Umbilical cord (tissue), 2 donors: ENCODE measurements at places on chromosomes 16 and 17. TPM values are rescaled to one million over a fixed set of nuclear protein-coding genes. Genes with fewer than 3 reads are reported as not detected.

The KRT32 gene
- 1.2 TPM for total RNA-seq

The ABCC12 gene
- not detected for total RNA-seq

The KRTAP9-4 gene
- 1.2 TPM for total RNA-seq

The KRTAP2-3 gene
- total RNA-seq: 20.5 TPM

The NPB gene
- total RNA-seq: 1.4 TPM

The HAP1 gene
- 0.24 TPM for total RNA-seq

The GPR142 gene
- 1.2 TPM for total RNA-seq

The MSI2 gene
- 62.6 TPM for total RNA-seq

The MT1F gene
- total RNA-seq: 6.5 TPM

The PSMD11 gene
- total RNA-seq: 57.8 TPM

The USP6 gene
- 1.9 TPM for total RNA-seq

The KRT13 gene
- 292 TPM for total RNA-seq

The CRYM gene
- 29.4 TPM for total RNA-seq

The IL34 gene
- 22.6 TPM for total RNA-seq

The CCL11 gene
- total RNA-seq: 1.2 TPM

The KRT39 gene
- 2.4 TPM for total RNA-seq

The MYO15A gene
- total RNA-seq: 4.3 TPM

The KRTAP3-1 gene
- not detected for total RNA-seq

The TNS4 gene
- total RNA-seq: 7.0 TPM

The SLC13A5 gene
- 0.48 TPM for total RNA-seq

The OMG gene
- total RNA-seq: 9.9 TPM

The DYNLRB2 gene
- 3.1 TPM for total RNA-seq

The NPIPA1 gene
- 61.2 TPM for total RNA-seq

The SCGB1C2 gene
- not detected for total RNA-seq

The MT1A gene
- total RNA-seq: not detected

The GPT2 gene
- total RNA-seq: 9.6 TPM
